Body of pancreas (tissue), 4 donors: ENCODE measurements at places on chromosomes 2 and 18. TPM values are rescaled to one million over a fixed set of nuclear protein-coding genes. Genes with fewer than 3 reads are reported as not detected.

SF3B6 gene
- 21.4 TPM for total RNA-seq

SCN9A gene
- total RNA-seq, result 11.9 TPM

SCYGR4 gene
- not detected for total RNA-seq

IL37 gene
- total RNA-seq, result not detected

NRBP1 gene
- total RNA-seq, result 34.2 TPM

TEKT4 gene
- not detected for total RNA-seq

PEX13 gene
- 18.2 TPM for total RNA-seq

CCDC142 gene
- 20.5 TPM for total RNA-seq

NDUFV2 gene
- 40.5 TPM for total RNA-seq

UGT1A7 gene
- not detected for total RNA-seq

GKN2 gene
- not detected for total RNA-seq

RGPD8 gene
- 19.7 TPM for total RNA-seq

AKAIN1 gene
- 3.1 TPM for total RNA-seq

SULT6B1 gene
- total RNA-seq, result not detected

SMAD7 gene
- 23.3 TPM for total RNA-seq

DLX1 gene
- not detected for total RNA-seq

DNA sequence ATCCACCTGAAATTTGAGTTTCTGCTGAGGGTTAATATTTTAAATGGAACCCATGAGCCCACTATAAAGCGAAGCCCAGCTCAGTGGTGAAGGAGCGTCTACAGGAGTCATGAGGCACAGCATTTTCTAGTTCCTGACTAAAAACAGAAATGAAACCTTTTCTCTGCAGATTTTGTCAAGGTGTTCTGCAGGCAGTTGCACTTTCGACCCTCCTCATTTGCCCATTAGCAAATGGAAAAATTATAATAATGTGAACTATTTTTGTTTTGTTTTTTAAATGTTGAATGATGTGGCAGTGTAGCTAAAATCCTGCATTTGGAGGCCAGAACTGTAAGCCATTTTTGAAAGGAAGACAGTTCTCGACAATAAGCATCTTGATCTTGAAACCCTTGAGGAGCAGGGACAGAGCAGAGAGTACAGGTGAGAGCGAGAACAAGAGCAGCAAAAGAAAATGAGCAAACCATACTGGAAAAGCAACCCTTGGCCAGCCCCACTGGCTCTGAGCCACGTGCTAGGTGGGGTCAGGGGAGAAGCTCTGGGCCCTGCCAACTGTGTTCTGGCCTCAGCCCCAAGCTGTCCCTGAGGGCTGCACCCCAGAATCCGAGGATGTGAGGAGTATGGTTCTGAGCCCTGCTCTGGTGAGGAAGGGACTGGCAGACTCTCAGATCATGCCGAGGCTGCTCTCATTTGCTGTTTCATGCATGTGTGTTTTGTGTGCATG is 26.4 kb upstream of the COPS8 start:
- H3K36me3 ChIP-seq, result no peaks in the 10 kb centered on the region
- H3K27ac ChIP-seq, result no peak overlapping the region
- H3K4me1 ChIP-seq, result no peaks in the 10 kb centered on the region
- no peak overlapping the region for H3K4me3 ChIP-seq

DNA sequence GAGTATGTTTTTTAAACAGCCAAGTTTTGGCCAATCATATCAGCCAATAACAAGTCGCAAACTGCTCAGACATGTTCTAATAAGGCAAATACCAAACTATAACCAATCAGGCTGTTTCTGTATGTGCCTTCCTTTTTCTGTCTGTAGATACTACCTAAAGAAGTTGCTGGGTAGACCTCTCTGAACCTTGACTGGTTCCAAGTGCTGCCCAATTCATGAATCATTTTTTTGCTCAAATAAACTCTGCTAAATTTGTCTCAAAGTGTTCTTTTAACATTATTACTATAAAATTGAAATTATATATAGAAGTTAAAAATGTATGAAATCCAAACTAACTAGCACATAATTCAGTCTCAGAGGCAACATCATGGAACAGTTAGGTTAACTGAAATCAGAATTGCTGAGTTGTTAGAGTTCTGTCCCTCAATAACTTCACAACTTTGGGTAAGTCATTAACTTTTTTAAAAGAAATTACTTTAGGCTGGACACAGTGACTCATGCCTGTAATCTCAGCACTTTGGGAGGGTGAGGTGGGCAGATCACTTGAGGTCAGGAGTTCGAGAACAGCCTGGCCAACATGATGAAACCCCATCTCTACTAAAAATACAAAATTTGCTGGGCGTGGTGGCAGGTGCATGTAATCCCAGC is 4.9 kb upstream of the TTC21B start:
- DNase-seq, result no peak
- no peak overlapping the region for H3K27ac ChIP-seq
- H3K4me1 ChIP-seq, result peaks cover 11% of the 10 kb centered on the region
- H3K27me3 ChIP-seq, result no peaks in the 10 kb centered on the region
- no peaks in the 10 kb centered on the region for H3K36me3 ChIP-seq
- H3K4me3 ChIP-seq, result no peak overlapping the region

DNA sequence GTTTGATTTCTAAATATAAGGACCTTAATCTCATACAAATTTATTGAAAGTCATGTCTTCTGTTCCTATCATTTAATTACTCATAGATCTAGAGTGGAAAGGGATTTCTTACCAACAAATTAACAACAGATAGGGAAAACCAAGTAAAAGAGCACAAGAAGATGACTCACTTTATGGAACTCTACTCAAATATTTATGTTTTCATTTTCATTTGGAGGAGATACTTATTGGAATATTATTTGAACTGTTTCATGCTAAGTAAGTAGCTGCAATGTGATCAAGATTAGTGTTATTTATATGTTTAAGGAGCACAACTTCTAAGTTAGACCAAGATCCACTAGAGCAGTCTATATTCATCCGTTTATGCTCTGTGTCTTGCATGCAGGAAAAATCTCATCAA is 1.3 kb downstream of the NT5C1B start:
- H3K36me3 ChIP-seq, result no peaks in the 10 kb centered on the region
- no peak overlapping the region for H3K4me3 ChIP-seq
- no peaks in the 10 kb centered on the region for H3K27me3 ChIP-seq
- no peak overlapping the region for H3K27ac ChIP-seq

- no peak overlapping the region for H3K4me3 ChIP-seq
- H3K27me3 ChIP-seq, result no peaks in the 10 kb centered on the region
- no peak overlapping the region for H3K27ac ChIP-seq
- no peaks in the 10 kb centered on the region for H3K36me3 ChIP-seq
Observed at GRCh38 chr18:47260924-47261701, 9.7 kb upstream of the SKOR2 start.

GRCh38 chr2:22481486-22482259 is 903.3 kb upstream of the KLHL29 start:
- no peak for DNase-seq
- no peak overlapping the region for H3K27ac ChIP-seq
- H3K27me3 ChIP-seq, result no peaks in the 10 kb centered on the region
- H3K4me3 ChIP-seq, result no peak overlapping the region
- H3K4me1 ChIP-seq, result no peaks in the 10 kb centered on the region

- H3K27ac ChIP-seq, result no peak overlapping the region
- DNase-seq, result no peak
- no peaks in the 10 kb centered on the region for H3K4me1 ChIP-seq
- no peak overlapping the region for H3K4me3 ChIP-seq
- H3K36me3 ChIP-seq, result no peaks in the 10 kb centered on the region
Observed at GRCh38 chr2:207274530-207275189, 108.9 kb upstream of the KLF7 start.

DNA sequence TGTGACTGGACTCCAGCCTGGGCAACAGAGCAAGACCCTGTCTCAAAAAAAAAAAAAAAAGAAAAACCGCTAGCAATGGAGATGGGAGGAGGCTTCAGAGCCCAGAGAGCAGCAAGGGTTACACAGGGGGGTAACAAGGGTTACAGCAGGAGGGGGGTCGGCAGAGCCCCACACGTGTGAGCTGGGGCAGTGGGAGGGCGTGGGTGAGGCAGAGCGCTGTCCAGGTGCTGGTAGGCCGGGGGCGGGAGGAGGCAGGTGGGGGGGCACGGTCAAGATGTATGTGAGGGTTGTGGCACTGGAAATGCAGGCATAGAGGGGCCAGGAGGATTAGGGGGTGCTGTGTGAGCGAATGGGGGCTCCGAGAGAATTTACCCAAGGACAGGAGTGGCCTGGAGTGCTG is 3.4 kb downstream of the MZT2B start:
- no peaks in the 10 kb centered on the region for H3K36me3 ChIP-seq
- H3K4me3 ChIP-seq, result no peak overlapping the region
- DNase-seq, result no peak
- no peak overlapping the region for H3K27ac ChIP-seq
- H3K4me1 ChIP-seq, result peaks cover 18% of the 10 kb centered on the region

DNA sequence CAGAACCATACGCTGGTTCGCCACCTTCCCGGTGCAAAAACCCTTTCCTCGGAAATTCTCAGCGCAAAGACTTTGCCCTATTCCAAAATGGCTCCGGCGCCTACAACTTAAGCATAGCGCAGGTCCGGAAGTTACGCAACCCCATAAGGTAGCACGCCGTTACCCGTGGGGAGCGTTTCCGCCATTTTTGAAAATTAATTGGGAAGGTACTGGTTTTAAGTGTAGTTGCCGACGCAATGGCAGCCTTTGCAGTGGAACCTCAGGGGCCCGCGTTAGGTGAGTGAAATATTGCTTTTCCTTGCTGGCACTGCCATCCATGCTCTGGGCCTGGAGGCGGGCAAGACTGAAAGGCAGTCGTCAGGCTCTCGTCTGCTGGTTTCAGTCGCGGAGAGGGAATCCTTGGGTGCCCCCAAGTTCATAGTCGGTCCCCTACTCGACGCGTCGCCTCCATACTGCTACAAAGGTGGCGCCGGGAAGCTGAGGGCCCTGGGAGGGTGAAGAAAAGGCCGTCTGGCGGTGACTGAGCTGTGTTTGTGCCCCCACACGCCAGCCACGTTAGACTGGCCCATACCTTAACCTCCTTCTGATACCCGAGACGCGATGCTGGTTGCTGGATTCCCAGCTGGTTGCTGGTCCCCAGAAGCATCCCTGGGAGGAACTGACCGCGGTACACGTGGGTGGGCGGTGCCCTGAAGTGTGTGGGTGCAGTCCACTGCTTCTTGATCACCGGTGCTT is at the start of gene NUP35:
Gene NUP35, plus strand, starts transcription at position 222 of the 735 bp plus-strand sequence. Its CDS starts 15 bp downstream, at position 237.
- H3K4me1 ChIP-seq, result peaks cover 20% of the 10 kb centered on the region
- no peaks in the 10 kb centered on the region for H3K36me3 ChIP-seq
- no peaks in the 10 kb centered on the region for H3K27me3 ChIP-seq
- H3K4me3 ChIP-seq, result peak within 1 kb of the TSS; percentile 92
- peak; percentile 87 for DNase-seq

- H3K27ac ChIP-seq, result no peak overlapping the region
- H3K4me1 ChIP-seq, result peaks cover 4% of the 10 kb centered on the region
- H3K36me3 ChIP-seq, result no peaks in the 10 kb centered on the region
- no peaks in the 10 kb centered on the region for H3K27me3 ChIP-seq
- H3K4me3 ChIP-seq, result no peak overlapping the region
Observed at GRCh38 chr2:53575721-53576124, 191.9 kb upstream of the CHAC2 start.

- no peak overlapping the region for H3K27ac ChIP-seq
- H3K4me1 ChIP-seq, result no peaks in the 10 kb centered on the region
- H3K27me3 ChIP-seq, result no peaks in the 10 kb centered on the region
- no peaks in the 10 kb centered on the region for H3K36me3 ChIP-seq
Observed at GRCh38 chr2:3449086-3449485, 69.6 kb downstream of the TRAPPC12 start.

- H3K4me3 ChIP-seq, result no peak overlapping the region
- peaks cover 24% of the 10 kb centered on the region for H3K4me1 ChIP-seq
- no peaks in the 10 kb centered on the region for H3K36me3 ChIP-seq
- no peak for DNase-seq
- H3K27ac ChIP-seq, result no peak overlapping the region
Observed at GRCh38 chr2:232634206-232635150, 1.1 kb downstream of the EFHD1 start.

DNA sequence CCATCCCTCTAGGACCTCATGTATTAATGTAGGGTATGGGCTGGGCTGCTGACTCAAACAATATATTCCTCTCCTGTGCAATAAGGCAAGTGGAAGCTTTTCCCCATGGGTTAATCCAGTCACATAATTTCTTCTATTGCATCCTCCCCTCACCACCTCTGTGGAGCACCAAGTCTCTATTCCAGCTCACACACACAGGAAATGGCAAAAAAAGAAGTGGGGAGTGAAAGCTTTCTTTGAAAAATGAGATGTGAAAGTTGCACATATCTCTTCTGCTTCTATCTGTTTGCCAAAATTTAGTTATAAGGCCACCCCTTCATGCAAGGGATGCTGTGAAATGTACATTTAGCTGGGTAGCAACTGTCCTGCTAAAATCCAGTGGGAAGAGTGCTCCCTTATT is 121.3 kb downstream of the CDC42EP3 start:
- H3K4me1 ChIP-seq, result no peaks in the 10 kb centered on the region
- no peak for DNase-seq
- no peaks in the 10 kb centered on the region for H3K27me3 ChIP-seq

DNA sequence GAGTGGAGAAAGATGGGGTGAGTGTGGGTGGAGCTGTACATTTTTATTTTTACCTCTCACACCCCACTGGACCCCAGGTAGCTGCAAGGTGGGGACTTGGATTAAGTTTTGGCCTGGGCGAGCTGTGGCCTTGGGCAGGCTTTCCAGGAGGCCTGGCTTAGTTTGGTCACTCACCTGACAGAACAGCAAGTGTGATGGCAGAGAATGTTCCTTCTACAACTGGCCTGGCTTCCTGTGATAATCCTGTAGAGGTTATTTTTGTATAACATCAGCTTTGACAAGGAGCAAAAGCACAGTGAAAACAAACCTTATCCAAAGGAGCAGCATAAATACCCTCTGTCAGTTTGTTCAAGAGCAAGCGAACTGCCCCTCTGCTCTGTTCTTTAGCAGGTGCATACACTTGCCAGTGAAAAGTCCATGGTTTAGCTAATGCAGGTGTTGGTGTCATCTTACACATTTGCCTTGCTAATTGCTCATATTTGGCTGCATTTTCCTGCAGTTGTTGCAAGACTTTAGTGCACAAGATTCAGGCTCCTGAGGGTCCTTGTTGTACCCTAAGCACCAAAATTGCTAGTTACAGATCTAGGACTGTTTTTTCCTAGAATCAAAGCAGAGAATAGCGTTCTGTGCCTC is 6.3 kb downstream of the THNSL2 start:
- DNase-seq, result no peak
- H3K36me3 ChIP-seq, result no peaks in the 10 kb centered on the region
- no peaks in the 10 kb centered on the region for H3K27me3 ChIP-seq
- H3K4me3 ChIP-seq, result no peak overlapping the region

DNA sequence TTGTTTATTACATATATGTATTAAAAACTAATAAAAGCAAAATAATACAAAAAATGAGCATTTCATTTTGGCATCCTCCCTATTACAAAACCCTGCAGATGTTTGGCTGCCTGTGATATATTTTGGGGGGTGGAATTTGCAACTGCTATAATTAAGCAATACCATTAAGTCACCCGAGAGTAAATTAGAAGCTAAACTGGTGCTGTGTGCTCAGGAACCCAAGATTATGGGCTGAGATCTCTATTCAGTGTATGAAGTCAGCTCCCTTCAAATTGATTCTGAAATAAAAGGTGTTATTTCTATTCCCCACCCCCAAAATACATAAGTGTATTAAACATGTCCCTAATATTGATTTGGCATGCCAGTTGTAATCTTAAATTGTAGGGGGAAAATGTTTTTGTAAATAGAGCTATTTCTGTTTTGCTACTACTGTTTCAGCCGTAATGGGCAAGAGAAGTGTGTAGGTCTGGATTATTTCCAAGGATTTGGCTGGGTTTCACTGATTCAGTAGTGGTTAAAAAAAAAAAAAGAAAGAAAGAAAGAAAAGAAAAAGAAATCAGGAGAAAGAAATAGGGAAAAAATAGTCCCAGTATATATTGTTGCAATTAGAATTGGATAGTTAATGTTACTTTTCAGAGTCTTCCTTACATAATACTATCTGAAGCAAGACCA is 110.9 kb downstream of the SS18 start:
- H3K4me3 ChIP-seq, result no peak overlapping the region
- no peaks in the 10 kb centered on the region for H3K27me3 ChIP-seq
- no peaks in the 10 kb centered on the region for H3K4me1 ChIP-seq
- no peak overlapping the region for H3K27ac ChIP-seq
